ENCODE measurements at places on chromosomes 1 and 21.

DNA sequence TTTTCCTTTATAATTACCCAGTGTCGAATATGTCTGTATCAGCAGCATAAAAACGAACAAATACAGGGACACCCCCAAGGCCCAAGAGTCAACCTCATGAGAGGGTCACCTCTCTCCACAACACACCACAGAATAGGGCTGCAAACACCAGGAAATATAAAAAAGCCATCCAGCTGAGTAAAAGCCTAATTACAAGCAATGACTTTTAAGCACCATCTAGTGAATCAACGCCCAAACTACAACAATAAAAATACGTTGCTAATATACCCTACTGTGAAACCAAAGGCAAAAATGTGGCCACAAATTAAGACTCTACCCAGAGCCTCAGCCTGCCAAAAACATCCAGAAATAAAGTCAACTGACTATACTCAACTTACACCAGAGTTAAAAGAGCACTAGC lies 817.9 kb upstream of the NEGR1 start:
- no peak for DNase-seq

- no peak for DNase-seq
These were observed 398.9 kb downstream of the MATN1 start for GRCh38 chr1:30324251-30325084.

DNA sequence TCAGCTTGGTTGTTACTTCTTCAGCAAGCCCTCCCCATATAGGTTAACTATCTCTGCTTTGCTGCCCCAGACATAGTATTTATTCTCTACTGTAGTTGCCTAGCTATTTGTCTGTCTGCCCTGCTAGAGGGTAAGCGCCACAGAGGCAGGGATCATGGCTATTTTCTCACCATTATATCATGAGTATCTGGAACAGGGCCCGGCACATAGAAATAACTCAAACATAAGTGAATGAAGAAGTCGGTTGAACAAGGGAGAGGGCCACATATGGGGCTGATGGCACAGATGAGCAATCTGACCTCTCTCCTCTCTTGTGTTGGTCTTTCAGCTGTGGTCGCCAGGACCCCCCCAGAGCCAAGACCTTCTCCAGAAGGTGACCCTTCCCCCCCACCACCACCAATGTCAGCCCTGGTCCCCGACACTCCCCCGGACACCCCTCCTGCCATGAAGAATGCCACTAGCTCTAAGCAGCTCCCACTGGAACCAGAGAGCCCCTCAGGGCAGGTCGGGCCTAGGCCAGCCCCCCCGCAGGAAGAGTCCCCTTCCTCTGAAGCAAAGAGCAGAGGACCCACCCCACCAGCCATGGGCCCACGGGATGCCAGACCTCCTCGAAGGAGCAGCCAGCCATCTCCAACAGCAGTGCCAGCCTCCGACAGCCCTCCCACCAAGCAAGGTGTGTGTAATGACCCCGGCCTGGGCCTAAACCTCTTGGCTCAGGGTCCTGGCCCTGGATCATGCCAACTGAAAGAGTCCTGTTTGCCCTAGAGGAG lies 14.9 kb downstream of the MAP7D1 start:
- DNase-seq, result no peak

- DNase-seq, result no peak
These were observed 154.7 kb downstream of the CACNA1E start for GRCh38 chr1:181637998-181638397.

GRCh38 chr1:17516303-17517214 lies 22.9 kb upstream of the ARHGEF10L start:
- DNase-seq, result no peak

- no peak for DNase-seq
These were observed 3.6 kb downstream of the NIBAN1 start for GRCh38 chr1:184970691-184971161.

DNA sequence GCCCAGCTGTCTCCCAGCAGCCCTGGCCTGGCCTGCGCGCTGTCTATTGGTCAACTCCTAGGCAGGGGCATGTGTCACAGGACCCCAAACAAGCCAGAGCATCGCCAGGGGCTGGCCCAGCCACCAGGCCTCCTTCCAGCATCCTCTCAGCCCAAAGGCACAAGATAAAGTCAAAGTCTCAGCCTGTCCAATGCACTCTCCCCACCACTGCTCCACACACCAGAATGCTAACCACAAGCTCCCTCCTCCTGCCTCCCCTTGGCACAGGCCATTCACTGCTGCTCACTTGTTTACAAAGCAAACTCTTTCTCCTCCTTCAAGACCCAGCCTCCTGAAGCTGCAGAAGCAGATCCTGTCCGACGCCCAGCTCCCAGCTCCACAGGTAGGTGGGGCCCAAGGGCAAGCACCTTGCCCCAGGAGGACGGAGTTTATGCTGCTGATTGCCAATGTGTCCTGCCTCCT lies 133.4 kb downstream of the DMRTB1 start:
- DNase-seq, result no peak

GRCh38 chr1:24503059-24503751 lies 569 bp downstream of the RCAN3 start:
- DNase-seq, result no peak

DNA sequence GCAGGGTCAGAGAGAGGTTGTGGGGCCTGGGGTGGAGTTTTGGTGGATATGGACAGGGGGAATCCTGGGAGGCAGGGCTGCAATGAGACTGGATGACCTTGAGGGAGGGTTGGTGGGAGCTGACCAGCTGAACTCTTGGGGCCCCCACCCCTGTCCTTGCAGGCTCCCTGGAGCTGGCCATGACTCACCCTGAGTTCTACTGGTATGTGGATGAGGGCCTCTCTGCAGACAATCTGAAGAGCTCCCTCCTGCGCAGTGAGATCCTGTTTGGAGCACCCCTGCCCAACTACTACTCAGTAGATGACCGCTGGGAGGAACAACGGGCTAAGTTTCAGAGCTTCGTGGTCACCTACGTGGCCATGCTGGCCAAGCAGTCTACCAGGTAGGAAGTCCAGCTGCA lies 23.6 kb downstream of the DISP3 start:
- DNase-seq, result no peak

GRCh38 chr1:173473599-173474011 lies 3.5 kb upstream of the PRDX6 start:
- no peak for DNase-seq

- DNase-seq, result no peak
These were observed 117.1 kb upstream of the C8B start for GRCh38 chr1:57082711-57083439.

DNA sequence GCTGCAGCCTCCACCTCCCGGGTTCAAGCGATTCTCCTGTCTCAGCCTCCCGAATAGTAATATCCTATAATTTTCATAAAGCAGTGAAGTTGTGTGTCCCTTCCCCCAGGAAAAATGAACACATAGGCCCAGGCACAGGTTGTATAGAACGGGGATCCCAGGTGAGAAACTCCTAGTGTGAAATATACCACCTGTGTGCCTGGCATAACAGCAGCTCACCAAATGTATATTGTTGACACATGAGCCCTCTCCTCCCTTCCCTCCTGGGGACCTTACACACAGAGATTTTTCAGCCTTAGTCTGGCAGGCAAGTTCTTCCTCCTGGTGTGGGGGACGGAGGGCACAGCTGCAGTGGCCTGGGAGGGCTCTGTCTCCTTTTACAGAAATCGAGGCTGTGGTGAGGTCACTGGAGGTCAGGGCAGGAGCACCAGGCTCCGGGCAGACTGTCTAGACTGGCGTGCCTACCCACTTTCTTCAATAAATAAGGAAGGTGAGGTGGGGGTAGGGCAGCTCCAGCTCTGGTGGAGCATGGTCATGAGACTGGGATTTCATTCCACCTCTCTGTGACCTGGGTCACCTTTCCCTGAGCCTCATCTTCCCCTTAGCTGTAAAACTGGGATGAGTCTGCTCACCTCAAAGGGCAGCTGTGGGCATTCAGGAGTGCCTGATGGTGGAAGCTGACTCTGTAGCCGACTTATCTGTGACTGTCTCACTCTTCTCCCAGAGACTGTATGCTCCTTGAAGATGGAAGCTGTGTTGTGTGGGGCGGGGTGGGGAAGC lies 14.3 kb downstream of the RCC1 start:
- DNase-seq, result no peak

- DNase-seq, result no peak
These were observed 105.8 kb downstream of the TBX19 start for GRCh38 chr1:168386492-168386891.

DNA sequence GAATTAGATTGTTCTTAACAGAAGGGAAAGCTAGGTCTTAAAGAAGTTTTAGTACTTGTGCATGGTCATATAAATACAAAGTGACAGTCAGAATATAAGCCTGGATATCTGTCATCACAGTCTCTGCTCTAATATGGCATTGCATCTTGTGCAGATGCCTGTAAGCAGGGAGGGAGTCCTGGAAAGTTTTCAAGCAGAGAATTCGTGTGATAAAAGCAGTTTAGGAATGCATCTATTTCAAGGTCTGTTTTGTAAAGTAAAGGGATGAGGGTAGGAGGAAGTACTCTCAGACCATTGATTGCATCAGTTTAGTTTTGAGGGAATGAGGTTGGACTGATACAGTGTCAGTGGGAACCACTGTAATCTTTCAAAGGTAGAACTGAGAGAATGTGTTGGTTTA lies 30.6 kb downstream of the IARS2 start:
- DNase-seq, result no peak

GRCh38 chr1:59639266-59639665 lies 175.5 kb upstream of the HOOK1 start:
- DNase-seq, result no peak

DNA sequence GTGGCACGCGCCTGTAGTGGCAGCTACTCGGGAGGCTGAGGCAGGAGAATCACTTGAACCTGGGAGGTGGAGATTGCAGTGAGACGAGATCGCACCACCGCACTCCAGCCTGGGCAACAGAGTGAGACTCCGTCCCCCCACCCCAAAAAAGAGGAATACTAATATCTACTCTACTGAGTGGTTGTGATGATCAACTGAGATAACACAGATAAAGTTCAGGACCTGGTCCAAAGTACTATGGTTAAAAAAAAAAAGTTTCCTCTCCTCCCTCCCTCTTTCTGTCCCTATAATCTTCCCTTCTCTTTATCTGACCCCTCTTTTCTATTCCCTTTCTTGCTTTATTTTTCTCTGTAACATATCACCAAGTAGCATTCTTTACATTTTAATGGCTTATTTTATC lies 4.0 kb upstream of the RORC start:
- no peak for DNase-seq

DNA sequence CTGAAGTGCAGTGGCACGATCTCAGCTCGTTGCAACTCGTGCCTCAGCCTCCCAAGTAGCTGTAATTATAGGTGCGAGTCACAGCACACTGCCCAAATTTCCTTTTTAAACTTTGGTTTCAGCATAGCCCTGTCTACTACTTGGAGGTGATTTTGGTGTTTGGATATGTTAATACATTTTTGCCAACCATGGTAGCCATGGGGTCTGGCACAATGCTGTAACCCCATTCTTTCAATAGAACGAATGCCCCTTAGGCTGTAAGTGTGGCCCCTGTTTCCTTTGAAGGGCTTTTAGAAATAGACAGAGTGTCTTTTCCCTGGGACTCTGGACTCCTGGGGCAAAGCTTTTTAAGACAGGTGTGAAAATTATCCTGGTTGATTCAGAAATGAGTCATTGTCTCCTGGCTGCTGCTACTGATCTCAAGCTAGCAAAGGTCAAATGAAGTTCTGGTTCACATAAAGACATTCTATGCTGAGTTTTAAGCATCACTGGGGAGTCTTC lies 141.1 kb upstream of the RUNX1 start:
- no peak for DNase-seq

- DNase-seq, result no peak
These were observed 12.8 kb downstream of the S100PBP start for GRCh38 chr1:32830092-32830852.

DNA sequence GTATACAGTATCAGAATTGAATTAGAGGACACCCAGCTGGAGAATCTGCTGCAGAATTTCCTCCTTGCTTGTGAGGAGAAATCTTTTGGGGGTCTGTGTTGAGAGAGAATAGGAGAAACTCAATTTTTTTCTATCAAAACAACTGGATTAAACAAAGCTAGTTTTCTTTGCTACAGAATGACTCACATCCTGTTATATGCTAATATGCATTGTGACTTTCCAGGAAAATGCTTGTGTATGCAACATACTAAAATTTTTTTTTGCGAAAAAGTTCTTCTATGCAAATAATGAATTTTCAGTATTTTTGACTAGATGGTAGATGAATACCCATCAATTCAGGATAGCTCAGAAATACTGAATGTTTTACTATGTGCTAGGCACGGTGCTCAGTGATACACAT lies 2.2 kb downstream of the VAMP4 start:
- no peak for DNase-seq

DNA sequence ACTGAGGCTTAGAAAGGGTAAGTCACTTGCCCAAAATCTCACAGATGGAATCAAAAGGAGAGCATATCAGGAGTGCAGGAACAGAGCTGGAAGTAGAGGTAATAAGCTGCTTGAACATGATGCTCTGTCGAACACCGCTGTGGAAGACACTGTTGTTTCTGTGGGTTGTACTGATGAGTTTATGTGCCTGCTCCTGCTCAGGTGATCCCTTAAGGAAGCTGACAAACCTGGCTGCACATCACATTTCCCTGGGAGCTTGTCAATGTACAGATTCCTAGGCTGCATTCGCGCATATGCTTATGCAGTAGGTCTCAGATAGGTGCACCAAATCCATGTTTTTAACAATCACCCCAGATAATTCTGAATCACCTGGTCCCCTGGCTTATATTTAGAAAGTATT lies 79.7 kb downstream of the ZNF326 start:
- DNase-seq, result no peak

DNA sequence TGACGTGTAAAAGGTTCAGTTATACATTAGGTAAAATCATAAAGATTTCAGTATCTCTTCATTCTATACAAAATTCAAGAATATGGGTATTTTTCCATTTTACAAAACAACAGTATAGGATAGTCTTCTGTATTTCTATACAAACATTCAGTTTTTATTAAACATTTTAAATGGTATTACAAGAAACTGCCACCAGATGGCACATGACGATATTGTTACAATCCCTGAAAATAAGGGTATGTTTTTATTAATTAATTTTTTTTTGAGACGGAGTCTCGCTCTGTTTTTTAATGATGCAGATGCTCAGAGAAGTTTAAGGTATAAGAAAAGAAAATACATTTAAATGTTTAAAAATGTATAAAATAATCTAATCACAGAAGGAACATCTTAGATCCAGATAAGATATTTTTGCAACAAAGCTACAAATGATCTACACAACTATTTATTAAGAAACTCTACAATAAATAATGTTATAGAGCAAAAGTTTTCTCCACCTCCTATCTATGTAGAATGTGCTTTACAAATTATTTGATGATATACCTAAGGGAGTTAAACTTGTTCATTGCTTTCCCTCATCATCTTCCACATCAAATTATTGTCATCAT lies 23.5 kb upstream of the RSBN1 start:
- DNase-seq, result no peak

- DNase-seq, result no peak
These were observed 17.0 kb downstream of the ZNF697 start for GRCh38 chr1:119631086-119631432.

- DNase-seq, result no peak
These were observed 57.6 kb downstream of the PLPPR5 start for GRCh38 chr1:98947071-98947470.

- no peak for DNase-seq
These were observed 50.4 kb downstream of the GLIS1 start for GRCh38 chr1:53688381-53689102.

DNA sequence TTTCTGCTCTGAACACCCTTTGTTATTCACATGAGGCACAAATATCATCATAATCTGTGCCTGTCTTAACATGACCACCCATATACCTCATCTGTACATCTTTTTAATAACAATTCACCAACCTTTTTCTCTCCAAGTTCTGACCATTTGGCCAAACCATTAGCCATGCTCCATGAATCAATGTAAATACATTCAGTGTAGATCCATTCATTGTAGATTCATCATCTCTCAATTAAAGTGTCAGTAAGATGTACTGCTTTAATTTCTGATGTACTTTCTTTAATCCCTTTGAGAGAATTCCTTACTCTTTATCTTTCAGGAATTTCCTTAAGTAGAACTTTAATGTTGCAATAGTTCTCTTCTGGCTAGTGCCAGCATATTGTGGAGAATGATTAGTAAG lies 126.2 kb upstream of the LRRC7 start:
- DNase-seq, result no peak

Measured in stimulated activated CD4-positive, alpha-beta T cell treated with anti-CD3 and anti-CD28 coated beads, TNF-alpha, amount 100 ng/mL, for 24 hours (primary cell).